ENCODE measurements at places on chromosomes 4 and X. TPM values are rescaled to one million over a fixed set of nuclear protein-coding genes. Genes with fewer than 3 reads are reported as not detected.

DNA sequence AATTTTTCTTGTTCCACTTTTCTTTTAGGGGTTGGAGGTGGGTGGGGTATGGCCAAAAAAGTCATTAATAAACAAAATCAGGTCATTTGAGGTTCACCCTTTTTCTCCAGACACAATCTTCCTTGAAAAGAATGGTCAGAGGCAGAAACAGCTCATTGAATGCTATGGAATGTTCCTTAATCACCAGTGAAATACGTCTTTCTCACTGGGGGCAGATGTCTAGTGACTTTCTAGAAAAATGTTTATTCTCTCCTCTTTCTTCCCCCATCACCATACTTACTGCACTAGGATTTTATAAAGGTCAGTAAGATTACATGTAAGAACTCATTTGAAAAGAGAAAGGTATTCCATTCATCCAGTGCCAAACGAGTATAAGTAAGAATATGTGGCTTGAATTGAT, 44.5 kb downstream of the MGST2 start:
- no peak for DNase-seq

GRCh38 chrX:96824166-96824565, 59.5 kb upstream of the RPA4 start:
- DNase-seq = no peak

GRCh38 chrX:151921292-151921691, 8.6 kb downstream of the MAGEA4 start:
- DNase-seq = no peak

The RPS6KA6 gene
- 16.8 TPM for total RNA-seq

The CCKAR gene
- 0.43 TPM for total RNA-seq

DNA sequence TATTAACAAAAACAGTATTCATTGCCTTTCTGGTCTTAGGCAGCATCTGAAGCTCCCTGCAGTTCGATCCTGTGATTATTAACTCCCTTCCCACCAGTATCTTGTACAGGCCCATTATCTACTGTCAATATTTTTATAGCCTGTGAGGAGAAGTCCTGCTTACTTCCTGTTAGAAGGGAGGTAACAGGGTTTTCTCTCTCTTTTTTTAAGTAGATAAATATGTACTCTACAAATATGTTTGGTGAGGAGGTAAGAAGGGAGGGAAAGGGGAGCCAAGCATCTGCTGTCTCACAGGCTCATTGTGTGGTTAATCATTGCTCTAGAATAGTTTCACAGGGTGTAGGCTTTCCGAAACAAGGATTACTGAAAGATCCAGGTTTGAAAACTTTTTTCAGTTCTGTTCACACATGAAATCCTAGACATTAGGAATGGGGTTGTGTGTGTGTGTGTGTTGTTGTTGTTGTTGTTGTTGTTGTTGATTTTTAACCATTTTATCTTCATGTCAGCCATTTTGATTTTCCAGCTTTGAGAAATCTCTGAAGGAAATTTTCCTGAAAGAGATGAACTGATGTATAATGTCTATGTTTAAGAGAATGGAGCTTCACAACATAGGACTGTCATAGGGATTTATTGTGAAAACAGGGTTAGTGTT, 14.2 kb downstream of the ATOH1 start:
- DNase-seq = no peak

The TEX13C gene
- total RNA-seq = not detected

DNA sequence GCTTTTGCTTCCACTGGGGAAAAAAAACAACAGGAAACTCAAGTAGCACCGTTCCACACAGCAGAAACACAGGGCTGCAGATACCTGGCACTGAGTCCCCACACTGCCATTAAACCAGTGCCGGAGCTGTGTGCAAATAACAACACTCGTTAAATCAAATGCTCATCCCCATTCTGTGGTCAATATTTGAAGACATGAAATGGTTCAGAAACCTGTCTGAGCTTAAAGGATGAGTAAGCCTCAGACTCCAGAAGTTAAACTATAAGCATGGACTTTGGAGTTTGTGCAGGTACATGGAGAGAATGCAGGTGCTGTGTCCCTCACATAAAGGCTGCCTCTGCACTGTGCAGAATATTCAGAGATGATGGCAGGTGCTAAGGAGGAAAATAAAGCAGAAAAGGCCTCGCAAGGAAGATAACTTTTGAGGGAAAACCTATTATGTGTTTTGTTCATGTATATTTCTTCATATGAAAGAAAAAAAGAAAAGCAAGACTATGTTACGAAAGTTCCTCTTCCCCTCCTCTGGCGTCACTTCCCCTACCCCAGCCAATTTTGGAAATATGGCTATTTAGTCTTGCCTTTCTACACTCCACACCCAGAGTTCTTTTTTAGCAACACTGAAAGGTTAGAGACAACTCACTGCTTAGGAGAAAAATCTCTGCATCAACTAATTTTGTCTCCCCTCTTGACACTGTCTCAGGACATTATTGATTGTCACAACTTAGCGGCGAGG, 4.6 kb downstream of the MPP1 start:
- DNase-seq = no peak

GRCh38 chr4:124427095-124427767, 285.3 kb downstream of the ANKRD50 start:
- DNase-seq = no peak

The PNCK gene
- total RNA-seq = 0.32 TPM

DNA sequence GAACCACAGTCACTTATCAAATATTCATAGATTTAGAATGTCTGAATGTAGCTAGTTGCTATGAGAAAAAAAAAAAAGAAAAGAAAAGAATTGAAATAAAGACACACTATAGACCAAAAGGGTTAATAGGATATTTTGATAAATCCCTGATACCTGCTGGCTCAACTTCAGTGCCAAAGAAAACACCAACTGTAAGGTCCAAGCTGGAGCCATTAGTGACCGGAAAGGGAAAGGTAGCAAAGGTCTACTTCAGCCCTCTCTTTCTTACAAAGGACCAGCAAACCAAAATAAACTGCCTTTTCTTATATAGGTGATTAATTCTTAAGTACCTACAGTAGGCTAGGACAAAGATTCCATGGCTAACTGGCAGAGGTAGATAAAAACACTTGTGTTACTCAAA, 9.7 kb downstream of the CBR4 start:
- no peak for DNase-seq

GRCh38 chrX:130999360-130999759, 58.8 kb upstream of the ARHGAP36 start:
- DNase-seq = no peak
